T-helper 1 cell (primary cell): ENCODE measurements at places on chromosomes 6 and 20.

DNA sequence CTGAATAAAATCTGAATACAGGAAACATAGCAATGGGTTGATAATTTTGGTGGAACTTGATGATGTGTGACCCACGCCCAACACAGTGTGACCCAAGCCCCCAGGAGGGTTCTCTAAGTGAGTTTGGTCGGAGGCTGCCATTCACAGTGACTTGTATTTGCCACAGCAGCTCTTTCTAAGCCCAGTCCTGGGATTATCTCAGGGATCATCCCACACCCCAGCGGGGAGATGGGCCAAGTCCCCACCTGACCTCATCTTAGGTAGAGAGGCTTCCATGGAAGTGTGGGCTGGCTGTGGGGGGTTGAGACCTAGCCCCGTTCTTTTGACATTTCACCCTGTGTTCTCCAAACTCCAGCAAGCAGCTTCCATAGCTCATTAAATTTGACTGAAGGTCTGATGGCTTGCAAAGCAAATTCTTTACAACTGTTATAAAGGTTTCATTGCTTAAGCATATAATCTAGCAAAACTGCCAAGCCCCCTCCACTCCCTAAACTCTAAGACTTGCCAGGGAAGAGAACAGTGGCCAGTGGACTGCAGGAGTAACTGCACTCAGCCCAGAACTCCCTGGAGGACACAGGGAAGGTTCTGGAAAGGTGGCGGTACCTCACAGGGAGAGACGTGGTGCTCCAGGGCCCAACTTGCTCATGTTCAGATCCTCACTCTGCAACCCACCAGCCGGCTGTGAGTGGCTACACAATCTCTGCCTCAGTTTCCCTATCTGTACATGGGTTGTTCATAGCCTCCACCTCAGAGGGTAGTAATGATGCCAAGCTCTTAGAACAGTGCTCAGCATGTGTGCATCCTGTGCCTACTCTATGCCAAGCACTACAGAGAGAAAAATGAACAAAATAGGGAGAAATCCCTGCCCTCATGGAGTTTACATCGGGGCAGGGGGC is 1.0 kb upstream of the PCK1 start:
- DNase-seq: no peak

GRCh38 chr6:131949909-131950766 is 1.0 kb downstream of the CCN2 start:
- no peak for DNase-seq

DNA sequence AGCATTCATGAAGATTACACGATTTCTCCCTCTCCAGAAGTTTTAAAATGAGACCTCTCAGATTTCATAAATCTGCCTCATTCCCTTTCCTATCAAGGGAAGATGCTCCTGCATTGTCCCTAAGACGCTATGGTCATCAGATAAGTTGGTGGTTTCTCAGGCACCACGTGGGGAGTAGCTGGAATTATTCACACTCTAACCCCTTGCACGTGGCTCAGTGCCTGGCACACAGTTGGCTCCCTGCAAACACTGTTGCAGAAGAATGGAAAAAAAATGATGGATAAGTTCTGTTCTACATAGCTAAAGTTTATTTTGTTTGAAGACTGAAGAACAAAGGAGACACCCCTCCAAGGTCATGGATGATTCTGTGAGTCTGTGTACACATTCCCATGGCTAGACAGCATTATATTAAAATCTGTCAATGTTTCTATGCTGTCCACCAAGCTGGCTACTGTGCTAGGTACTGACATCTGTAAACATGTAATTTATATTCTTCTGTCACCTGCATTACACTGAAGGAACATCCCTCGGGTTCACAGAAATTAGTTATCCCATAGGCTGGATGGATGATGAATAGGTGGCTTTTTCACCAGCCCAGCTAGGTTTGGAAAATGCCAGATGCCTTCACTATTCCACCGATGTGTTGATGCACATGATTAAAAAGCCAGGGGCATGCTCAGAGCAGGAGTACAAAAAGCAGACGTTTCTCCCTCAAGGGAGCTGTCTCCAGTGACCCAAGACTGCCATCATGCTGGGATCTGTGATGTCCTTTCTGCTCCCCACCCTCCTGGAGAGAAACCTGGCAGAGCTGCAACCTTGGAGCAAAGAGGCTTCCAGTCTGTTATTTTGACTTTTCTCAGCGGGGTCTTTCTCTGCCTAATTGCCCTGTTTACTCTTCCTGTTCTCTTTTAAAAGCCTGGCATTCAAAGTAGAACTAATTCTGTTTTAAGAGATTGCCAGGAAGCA is 610.5 kb downstream of the UTRN start:
- no peak for DNase-seq

- DNase-seq: no peak
Measured at GRCh38 chr6:165621940-165622339, 41.1 kb downstream of the PDE10A start.
